Epithelial cell of alveolus of lung (primary cell): ENCODE measurements at places on chromosomes 1 and 21. TPM values are rescaled to one million over a fixed set of nuclear protein-coding genes. Genes with fewer than 3 reads are reported as not detected.

The ERICH3 gene
- not detected in 2 replicates for total RNA-seq

The BRINP2 gene
- total RNA-seq = 0.39 and 0.72 TPM in 2 replicates

The C1QA gene
- not detected in 2 replicates for total RNA-seq

The IVL gene
- not detected in 2 replicates for total RNA-seq

The SLX9 gene
- total RNA-seq = 15.5 and 19.1 TPM in 2 replicates

The CRP gene
- total RNA-seq = not detected in 2 replicates

The IL19 gene
- total RNA-seq = not detected in 2 replicates

The GSTM2 gene
- 23.4 and 31.6 TPM in 2 replicates for total RNA-seq

The CENPF gene
- total RNA-seq = 28.3 TPM in 2 replicates

The ERO1B gene
- 3.6 and 4.2 TPM in 2 replicates for total RNA-seq

The HIVEP3 gene
- total RNA-seq = 5.3 and 6.6 TPM in 2 replicates

The DCLRE1B gene
- total RNA-seq = 8.6 and 9.6 TPM in 2 replicates

The CFHR4 gene
- not detected in 2 replicates for total RNA-seq

The IL6R gene
- 1.3 and 12.2 TPM in 2 replicates for total RNA-seq

The SPATA17 gene
- total RNA-seq = 0.56 and 1.0 TPM in 2 replicates

The STYXL2 gene
- total RNA-seq = 0.72 TPM in 1 of 2 replicates, not detected in the other

The YIPF1 gene
- total RNA-seq = 25.6 and 31.5 TPM in 2 replicates

The FMO1 gene
- total RNA-seq = not detected in 2 replicates

The RNU1-3 gene
- under 0.01 TPM in 2 replicates for total RNA-seq

The NDUFS2 gene
- 109 and 222 TPM in 2 replicates for total RNA-seq

The STIL gene
- total RNA-seq = 5.7 and 15.1 TPM in 2 replicates

The KCNA2 gene
- not detected in 2 replicates for total RNA-seq

The AADACL4 gene
- total RNA-seq = not detected in 2 replicates

The KIAA0040 gene
- 0.16 and 0.52 TPM in 2 replicates for total RNA-seq

The LMX1A gene
- not detected in 2 replicates for total RNA-seq

The CD5L gene
- total RNA-seq = not detected in 2 replicates

The HCRTR1 gene
- total RNA-seq = 0.13 TPM in 1 of 2 replicates, not detected in the other

The C1QC gene
- not detected in 2 replicates for total RNA-seq

The CATSPERE gene
- 0.13 TPM in 1 of 2 replicates, not detected in the other for total RNA-seq

The LCE1E gene
- total RNA-seq = not detected in 2 replicates

The PM20D1 gene
- not detected in 2 replicates for total RNA-seq

The MECR gene
- 26.8 and 31.4 TPM in 2 replicates for total RNA-seq

The C1orf94 gene
- not detected in 2 replicates for total RNA-seq

The FMO2 gene
- 1.7 and 23.1 TPM in 2 replicates for total RNA-seq

The DNASE2B gene
- total RNA-seq = not detected in 2 replicates

The FBXO2 gene
- total RNA-seq = 1.6 and 4.6 TPM in 2 replicates

The SELL gene
- 0.26 TPM in 1 of 2 replicates, not detected in the other for total RNA-seq

The HMCN1 gene
- total RNA-seq = 4.6 and 6.9 TPM in 2 replicates

The INKA2 gene
- 0.72 and 1.8 TPM in 2 replicates for total RNA-seq

The RCSD1 gene
- 0.39 TPM in 1 of 2 replicates, not detected in the other for total RNA-seq

The PLCH2 gene
- total RNA-seq = not detected in 2 replicates

The SORT1 gene
- total RNA-seq = 8.9 and 10.2 TPM in 2 replicates

The OR2L13 gene
- not detected in 2 replicates for total RNA-seq

The CRNN gene
- not detected in 2 replicates for total RNA-seq

The TEX38 gene
- not detected in 2 replicates for total RNA-seq

The RBM15 gene
- total RNA-seq = 20.3 and 31.5 TPM in 2 replicates

The GBP5 gene
- not detected in 2 replicates for total RNA-seq

The CDCA8 gene
- total RNA-seq = 6.2 and 17.8 TPM in 2 replicates

The TAS1R1 gene
- not detected in 2 replicates for total RNA-seq

The DNAI4 gene
- 0.56 and 1.2 TPM in 2 replicates for total RNA-seq

The CFHR1 gene
- not detected in 2 replicates for total RNA-seq

The ELAVL4 gene
- not detected in 2 replicates for total RNA-seq

The PROX1 gene
- under 0.01 and 0.32 TPM in 2 replicates for total RNA-seq

The FABP3 gene
- 109 TPM in 1 of 2 replicates, not detected in the other for total RNA-seq
